ENCODE measurements at places on chromosomes 16 and 17.

GRCh38 chr16:4393240-4393600 is 21.6 kb downstream of the VASN start:
- DNase-seq = no peak

- no peak for DNase-seq
Measured at GRCh38 chr17:57999496-58000017, 7.5 kb downstream of the SRSF1 start.

- DNase-seq = peak; percentile 65
Measured at GRCh38 chr17:18248300-18248731, 10.2 kb downstream of the FLII start.

- DNase-seq = no peak
Measured at GRCh38 chr17:15966183-15966878, 21.4 kb downstream of the ADORA2B start.

DNA sequence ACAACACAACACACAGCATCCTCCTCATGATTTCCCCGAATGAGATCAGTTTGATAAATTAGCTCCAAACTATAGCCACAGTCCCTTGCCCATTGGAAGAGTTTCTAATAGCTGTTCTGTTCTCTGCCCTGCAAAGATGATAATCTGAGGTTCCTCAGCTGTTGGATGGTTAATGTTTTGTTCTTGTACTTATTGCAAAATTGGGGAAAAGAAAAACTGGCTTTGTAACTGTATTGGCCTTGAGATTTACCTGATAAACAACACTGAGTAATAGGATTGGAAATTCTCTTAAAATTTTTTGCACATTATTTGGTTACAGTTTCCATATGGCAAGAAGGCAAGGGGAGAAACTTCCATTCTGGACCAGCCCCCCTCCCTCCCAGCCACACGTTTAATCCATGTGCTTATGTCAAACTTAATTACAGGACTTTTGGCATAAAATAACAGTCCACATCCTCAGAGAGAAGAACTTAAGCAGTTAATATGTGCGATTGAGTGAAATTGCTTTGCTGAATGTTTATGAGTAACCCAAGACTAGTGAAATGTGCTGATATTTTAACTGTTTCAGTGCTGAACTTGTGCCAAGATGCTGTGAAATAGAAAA is 119.1 kb upstream of the ZFHX3 start:
- DNase-seq = no peak

DNA sequence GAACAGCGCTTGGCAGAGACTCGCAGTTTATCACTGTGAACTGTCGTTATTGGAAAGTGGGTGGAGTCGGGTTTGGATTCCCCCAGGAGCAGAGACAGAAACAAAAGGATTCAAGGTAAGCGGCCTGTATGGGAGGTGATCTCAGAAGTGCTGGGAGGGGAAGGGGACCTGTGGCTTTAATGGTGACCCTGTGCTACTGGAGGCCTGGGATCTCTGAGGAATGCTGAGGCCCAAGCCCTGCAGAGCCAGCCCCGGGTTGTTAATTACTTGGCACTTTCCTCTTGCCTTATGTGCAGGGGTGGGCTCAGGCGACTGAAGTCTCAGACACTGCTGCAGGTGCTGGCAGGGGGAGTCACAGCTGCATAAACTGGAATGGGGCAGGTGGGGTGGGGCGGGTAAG is 27.4 kb downstream of the IRF8 start:
- DNase-seq = no peak

DNA sequence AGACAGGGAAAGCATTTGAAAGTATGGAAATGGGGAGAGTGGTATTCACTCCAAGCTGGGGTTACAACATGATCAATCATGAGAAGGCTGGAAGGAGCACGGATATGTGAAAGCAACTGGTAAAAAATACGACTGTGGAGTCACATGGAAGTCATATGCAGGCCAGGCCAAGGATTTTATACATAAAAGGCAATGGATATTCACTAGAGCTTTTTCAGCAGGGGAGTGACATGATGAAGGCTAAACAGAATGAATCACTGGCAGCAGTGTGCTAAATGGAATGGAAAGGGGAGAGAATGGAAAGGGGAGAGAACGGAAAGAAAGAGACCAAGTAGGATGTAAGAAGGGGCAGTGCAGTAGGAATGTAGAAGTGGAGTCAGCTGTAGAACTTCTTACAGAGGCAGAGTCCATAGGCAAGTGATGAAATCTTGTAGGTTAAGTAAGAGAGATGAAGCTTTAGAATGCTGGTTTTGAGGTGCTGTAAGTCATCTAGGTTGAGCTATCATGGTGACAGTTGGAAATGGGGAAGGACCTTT is 13.0 kb upstream of the NETO2 start:
- DNase-seq = no peak

DNA sequence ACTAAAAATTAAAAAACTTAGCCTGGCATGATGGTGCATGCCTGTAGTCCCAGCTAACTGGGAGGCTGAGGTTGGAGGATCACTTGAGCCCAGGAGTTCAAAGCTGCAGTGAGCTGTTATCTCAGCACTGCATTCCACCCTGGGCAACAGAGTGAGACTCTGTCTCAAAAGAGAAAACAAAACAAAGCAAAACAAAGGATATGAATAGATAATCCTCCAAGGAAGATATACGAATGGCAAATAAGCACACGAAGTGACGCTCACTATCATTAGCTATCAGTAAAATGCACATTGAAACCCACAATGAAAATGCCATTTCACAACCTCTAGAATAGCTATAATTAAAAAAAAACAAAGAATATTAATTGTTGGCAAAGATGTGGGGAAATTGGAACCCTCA is 386.2 kb upstream of the CCL2 start:
- DNase-seq = no peak

DNA sequence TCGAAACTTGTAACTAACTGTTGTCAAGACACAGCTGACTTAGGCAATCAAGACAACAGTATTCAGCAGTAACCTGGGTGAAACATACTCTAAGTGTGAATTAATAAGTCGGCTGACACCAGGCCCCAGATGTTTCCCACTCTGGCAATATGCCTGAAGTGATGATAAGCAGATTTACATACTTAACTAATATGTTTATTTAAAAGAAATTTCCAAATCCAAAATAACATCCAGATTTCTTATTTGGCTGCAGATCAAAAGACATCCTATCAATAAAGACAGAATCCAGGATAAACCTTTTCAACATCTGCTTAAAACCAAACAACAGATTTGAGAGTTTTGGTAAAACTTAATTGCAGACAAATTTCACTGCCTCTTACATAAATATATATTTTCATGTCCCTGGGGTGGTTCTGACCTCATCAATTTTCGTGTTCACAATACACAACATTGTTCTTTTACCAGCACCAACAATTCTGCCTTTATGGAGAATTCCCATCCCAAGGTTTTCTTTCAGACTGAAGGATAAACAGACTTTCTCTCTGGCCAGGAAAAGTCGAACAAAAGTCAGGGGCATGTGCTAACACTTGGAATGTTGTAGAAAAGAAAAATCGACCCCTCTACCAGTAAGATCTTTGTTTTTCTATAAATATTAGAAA is 45.1 kb upstream of the TOX3 start:
- no peak for DNase-seq

DNA sequence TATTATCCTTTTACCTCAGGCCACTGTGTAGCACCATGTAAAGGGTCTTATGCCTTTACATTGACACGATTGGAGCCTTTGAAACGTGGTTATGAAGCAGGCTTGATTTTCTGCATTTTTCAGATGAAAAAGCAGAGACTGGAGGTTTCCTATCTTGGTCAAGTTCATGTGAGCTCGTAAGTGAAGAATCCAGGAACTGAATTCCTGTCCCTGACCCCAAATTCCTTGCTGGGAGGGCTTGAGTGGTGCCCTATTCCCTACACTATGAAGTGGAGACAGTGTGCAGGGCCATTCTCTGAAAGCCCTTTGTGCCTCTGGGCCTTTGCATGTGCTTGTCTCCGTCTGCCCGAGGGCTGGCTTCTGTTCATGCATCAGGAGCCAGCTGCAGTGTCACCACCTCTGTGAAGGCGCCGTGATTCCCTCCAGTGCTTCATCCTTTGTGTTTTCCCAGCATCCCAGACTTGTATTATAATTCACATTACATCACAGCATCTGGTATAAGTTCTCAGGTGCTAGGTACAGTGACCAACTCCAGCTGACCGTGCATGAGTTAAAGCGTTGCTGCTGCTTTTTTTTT is 181.1 kb downstream of the SNX29 start:
- no peak for DNase-seq

DNA sequence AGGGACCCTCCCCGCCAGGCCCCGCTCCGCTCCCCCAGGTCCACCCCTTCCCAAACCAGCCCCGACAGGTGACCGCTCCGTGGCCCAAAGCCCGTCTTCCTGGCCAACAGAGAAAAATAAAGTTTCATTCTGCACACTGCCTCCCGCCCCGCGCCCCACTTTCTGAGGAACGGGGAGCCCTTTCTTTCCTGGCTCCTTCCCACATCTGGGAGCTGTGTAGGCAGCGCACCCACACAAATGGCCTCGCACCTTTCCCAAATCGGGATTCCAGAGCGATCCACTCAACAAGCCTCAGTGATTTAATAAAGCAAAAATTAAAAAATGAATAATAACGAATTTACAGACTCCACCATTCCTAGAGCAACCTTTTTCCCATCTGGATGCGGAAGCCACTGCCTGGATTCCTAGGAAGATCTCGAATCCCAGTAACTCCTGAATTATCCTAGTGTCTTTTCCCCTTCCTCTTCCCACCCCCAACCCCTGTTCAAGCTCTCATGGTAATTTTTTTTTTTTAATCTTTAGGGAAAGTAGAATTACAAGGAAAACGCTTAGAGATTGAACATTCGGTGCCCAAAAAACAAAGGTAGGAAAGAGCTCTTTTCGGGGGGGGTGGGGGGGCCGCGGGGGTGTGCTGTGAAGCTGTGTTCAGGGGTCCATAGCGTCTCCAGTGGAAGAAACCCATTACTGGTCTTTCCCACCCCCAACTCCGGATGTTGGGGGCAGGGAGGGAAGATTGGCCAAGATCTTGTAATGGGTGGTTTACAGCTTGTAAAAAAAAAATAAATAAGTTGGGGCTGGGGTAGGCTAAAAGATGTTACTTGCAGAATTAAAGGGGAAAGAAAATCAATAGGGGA is 1.6 kb downstream of the IGF2BP1 start:
- DNase-seq = no peak
